Spleen (tissue), 13 donors: ENCODE measurements at places on chromosomes 11 and 22. TPM values are rescaled to one million over a fixed set of nuclear protein-coding genes. Genes with fewer than 3 reads are reported as not detected.

CHADL gene
- total RNA-seq, result 0.40 TPM

DEPDC5 gene
- total RNA-seq, result 55.1 TPM

RFPL3 gene
- not detected for total RNA-seq

SLC22A25 gene
- not detected for total RNA-seq

CHEK1 gene
- 8.9 TPM for total RNA-seq

NXPE2 gene
- total RNA-seq, result not detected

DNA sequence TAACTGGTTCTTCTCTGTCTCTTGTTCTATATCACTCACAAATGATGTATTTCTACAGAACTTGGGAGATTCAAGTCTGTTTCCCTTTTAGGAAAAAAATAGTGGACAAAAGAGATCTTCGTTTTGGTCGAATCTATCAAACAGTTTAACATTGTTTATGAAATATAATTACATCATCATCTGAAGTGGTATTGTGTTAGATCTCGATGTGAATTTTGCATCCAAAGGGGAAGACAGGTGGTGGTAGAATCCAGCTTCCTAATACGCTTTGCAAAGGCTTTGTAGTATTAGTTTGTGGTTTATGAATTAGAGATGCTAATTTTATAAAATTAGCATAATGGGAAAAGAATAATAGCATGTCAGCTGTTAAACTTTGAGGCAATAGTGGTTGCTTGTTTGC lies 3.4 kb downstream of the SIK2 start:
- DNase-seq, result no peak

DNA sequence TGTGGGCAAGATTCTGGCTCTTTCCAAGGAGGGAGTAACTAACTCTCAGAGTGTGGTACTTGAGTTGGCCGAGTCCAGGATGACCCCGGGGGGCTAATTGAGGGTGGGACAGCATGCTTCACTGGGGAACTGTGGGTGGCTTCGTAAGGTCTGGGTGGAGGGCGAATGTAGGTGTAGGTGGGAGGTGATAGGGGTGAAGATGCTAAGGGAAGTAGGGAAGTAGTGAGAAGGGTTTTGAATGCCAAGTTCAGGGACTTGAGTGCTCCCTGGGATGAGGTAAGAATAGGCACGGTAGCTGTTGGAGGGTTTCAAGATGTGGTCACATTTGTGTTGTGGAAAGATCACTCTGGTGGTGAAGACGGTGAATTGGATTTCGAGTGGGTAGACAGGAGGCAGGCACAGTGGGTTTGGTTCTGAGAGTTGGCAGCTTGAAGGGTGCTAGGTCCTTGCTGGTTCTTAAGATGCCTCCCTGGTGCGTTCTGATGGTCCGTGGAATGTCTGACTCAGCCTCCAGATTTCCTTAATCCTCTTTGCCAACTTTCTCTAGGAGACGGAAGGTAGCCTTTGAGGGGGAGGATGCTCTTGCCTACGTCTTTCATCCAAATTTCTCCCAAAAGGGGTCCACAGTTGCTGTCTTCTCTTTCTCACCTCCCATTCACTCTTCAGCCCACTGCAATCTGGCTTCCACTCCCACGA lies 2.5 kb upstream of the DNAL4 start:
- DNase-seq, result no peak

- DNase-seq, result no peak
Observed at GRCh38 chr11:107179829-107180228, 161.6 kb upstream of the GUCY1A2 start.

DNA sequence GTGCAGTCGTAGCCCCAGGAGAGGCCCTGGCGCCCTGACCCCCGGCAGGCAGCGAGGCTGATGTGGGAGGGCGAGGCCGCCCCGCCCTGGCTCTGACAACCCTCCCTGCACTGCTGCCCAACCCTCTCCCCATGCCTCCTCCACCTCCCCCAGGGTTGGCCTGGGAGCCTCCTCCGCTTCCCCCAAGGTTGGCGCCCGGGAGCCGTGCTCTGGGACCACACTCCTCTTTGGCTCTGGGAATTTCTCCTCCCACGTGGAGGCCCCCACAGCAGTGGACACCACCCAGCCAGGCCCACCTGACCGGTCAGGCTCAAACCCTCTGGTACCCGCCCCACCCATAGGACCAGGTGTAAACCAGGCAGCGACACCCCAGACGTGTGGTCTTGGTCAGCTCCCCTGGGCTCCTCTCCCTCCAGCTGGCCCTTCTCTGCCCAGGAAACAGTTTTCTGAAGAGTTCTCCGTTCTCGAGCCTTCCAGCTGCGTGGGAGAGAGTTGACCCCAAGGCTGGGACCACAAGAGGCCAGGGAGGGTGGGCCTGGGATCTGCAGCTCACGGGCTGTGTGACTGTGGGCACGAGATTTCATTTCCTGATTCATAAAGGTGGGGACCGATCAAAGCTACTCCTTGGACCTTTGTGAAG lies 39.5 kb upstream of the BRSK2 start:
- DNase-seq, result peak; percentile 50

- DNase-seq, result peak; percentile 90
Observed at GRCh38 chr11:57349491-57350274, 11.5 kb downstream of the P2RX3 start.

DNA sequence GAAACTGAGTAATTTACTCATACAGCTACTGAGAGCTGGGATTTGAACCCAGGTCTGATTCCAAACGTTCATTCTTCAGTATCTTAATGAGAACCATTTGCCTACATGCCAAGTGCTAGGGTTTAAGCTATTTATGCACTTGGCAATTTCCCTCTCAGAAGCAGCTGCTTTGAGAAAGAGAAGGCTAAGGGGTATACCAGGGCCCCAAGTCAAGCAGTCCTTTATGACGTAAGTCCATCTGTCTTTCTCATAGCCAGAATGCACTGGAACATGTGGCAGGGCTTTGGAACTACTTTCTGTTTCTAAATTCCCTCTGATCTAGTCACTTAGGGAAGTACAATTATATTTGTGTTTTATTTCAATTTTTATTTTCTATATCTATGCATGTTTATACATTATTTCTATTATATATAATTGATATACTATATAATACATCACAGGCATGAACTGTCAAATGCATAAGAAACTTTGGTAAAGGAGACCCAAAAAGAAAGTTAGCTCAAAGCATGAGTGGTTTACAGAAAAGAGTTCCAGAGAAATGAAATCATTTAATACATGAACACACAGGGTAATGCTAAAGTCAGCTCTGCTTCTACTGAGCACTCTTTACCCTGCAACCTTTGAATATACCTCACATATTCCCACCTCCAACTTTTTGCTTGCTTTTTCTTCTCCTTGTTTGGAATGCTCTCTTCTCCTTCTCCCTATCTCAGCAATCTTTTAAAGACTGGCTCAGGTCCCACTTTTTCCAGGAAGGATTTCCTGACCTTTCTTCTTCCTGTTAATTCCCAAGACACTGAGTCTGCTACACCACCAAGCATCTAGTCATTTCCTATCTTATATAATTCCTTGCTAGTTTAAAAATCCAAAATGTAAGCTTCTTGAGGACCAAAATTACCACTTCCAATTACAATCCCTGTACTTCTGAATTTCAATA lies 80.5 kb upstream of the GDPD4 start:
- DNase-seq, result no peak

GRCh38 chr11:3944198-3944597 lies 88.7 kb downstream of the STIM1 start:
- DNase-seq, result no peak

- peak; percentile 57 for DNase-seq
Observed at GRCh38 chr22:23065495-23066122, 4.7 kb upstream of the GNAZ start.

DNA sequence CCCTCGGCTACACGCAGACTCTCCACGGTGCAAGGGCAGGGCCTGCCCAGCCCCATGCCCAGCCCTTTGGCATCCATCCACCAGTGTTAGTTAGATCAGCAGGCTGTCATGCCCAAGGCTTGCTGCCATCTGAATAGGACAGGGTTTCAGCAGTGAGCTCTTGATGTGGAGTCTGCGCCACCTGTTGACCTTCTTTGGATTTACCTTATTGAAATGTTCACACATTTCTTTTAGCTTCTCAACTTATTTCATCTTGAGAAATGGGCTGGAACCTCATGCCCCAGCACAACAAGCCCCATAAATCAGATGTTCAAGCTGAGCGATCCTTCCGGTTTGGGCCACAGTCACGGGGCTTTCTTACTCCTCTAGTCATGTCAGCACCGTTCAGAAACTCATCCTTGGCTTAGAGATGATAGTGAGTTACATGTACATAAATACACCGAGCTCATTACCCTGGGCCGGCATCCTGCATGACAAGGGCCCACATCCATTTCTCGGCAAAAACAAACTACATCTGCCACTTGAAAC lies 61.7 kb downstream of the PARVB start:
- DNase-seq, result no peak

DNA sequence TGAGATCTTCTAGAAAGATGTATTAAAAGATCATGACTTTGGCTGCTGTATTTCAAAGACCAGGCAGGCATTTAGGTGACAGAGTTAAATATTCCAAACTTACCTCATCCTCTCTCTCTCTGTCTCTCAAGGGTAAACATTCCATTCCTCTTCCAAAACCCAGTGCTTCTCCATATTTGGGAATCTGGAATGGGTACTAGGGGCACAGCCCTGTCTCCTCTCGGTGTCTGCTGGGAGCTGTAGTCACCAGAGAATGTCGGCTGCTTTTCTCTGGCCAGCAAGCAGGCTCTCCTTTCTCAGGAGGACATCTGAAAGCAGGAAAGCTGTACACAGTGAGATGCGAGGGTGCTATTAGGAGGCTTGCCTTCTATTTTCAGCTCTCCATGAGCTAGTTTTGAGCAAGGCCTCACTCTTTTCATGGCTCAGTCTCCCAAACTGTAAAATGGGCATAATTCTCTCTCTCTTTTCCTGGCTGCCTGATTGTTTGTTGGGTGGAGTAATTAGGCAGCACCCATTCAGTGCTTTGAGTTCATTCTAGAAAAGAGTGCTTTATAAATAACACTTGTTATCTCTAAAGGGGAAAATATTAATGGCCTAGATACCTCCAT lies 9.3 kb upstream of the PEX26 start:
- DNase-seq, result no peak

- DNase-seq, result no peak
Observed at GRCh38 chr11:29093416-29094120, 923.3 kb downstream of the KCNA4 start.

- peak; percentile 51 for DNase-seq
Observed at GRCh38 chr22:23074451-23074850, 4.1 kb downstream of the GNAZ start.
